Stimulated activated CD4-positive, alpha-beta T cell treated with anti-CD3 and anti-CD28 coated beads, Interleukin-1b, Interleukin-23, amount 100 ng/mL, for 1 hour (primary cell): ENCODE measurements at places on chromosomes 3 and 15.

DNA sequence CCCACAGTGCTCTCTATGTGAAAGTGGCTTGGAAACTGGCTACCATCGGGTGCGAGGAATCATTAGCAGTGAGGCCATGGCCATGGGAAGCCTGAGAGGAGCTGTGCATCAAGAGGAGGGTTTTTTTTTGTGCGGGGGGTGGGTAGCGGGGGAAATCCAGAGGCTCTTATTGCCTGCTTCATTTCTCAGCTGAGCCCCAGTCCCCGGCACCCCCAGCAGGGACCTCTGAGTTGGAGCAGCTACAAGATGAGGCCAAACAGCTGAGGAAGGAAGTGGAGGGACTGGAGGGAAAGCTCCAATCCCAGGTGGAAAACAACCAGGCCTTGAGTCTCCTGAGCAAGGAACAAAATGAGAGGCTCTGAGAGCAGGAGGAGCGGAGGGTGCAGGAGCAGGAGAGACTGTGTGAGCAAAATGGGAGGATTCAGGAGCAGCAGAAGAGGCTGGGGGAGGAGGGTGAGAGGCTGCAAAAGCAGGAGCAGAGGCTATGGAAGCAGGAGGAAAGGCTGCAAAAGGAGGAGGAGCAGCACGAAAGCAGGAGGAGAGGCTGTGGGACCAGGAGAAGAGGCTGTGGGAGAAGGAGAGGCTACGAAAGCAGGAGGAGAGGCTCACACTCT lies 76.7 kb downstream of the ADAMTS7 start:
- DNase-seq = no peak

GRCh38 chr3:101925564-101925963 lies 76.2 kb downstream of the NFKBIZ start:
- DNase-seq = no peak

- no peak for DNase-seq
These were observed 61.4 kb downstream of the ZNF609 start for GRCh38 chr15:64521726-64522164.

DNA sequence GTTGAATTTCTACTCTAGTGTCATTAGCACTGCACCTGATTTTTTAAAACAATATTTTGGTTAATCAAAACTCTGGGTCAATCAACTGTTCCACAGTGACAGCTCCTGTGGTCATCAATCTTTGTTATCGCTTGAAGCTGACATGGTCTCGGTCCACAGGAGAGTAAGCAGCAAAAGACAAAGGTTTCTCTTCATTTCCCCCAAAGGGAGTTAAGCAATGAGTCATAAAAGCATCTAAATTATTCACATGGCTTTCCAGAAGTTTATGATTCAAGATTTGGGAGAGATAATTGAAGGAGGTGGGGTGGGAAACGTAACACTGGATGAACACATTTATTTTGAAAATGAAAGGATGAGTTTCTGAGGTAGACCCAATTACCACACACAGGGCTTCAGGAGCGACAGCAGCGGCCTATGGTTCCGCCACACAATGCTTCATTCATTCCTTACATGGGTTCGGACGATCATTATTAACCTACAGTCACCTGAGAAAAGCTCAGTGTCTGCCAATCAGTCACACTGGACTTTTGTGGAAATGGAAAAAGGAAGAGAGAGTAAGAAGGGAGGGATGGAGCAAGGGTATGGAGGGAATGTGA lies 505.1 kb downstream of the FHIT start:
- no peak for DNase-seq

- no peak for DNase-seq
These were observed 82.6 kb upstream of the NANOGP8 start for GRCh38 chr15:35167675-35168074.

DNA sequence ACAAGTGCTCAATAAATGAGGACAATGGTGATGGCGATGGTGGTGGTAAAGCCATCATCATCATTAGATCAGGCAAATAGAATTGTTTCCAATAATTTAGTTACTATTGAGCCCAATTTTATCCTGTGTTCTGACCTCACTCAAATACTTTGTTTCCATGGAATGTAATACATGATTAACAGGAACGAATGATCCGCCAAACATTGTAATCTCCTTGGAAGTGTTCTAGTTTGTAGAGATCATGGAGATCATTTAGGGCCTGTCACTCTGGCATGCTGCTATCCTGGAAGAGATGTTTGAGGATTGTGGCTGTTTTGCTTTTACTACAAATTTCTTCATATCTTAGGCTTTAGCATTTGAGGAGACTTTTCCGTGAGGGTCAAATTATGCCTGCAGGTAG lies 2.8 kb downstream of the COL6A6 start:
- no peak for DNase-seq

- no peak for DNase-seq
These were observed 130.3 kb upstream of the CDIN1 start for GRCh38 chr15:36449084-36449661.

DNA sequence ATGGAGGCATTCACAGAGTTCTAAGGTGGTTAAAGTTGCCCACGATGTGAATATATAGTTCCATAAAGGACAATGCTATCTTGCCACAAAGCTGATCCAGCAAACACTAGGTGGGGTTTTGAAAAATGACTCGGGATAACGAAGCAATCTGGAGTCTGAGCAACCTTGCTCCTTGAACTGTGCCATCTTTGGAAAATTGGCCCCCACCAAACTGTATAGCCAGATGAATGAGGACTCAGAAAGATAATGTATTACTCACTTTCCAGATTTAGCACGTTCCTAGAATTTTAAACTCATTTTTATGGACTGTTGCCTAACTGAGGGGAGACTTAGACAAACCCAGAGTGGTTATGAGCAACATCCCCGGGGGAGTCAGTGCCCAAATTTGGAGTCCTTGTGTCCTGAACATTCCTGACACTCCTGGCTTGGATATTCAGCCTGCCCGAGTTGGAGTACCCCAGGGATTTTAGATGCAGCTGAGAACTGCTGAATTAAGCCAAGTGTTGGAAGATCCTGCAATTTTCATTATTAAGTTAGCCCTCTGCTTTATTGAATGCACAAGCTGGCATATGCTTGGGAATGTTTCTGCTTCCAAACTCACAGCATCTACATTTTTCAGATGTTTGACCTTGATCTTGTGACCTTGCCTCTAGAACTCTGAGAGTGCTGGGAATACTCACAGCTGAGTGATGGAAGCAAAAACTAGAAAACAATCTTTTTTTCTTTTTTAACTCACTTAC lies 8.8 kb upstream of the MAGI1 start:
- no peak for DNase-seq

- DNase-seq = no peak
These were observed 429.8 kb downstream of the FOXP1 start for GRCh38 chr3:71153713-71154112.

DNA sequence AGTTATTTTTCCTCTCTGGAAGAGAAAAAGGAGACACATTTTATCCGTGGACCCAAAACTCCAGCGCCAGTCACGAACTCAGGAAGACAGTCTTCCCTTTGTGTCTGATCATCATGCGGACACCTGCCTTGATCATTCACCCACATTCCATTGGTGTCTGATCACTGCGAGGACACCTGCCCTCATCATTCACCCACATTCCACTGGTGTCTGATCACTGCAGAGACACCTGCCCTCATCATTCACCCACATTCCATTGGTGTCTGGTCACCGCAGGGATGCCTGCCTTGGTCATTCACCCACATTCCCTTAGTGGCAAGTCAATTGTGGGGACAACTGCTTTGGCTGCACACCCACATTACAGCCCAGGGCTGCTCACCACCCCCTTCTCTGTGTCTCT lies 148.9 kb downstream of the ROBO1 start:
- no peak for DNase-seq

- no peak for DNase-seq
These were observed 113.1 kb downstream of the ARNT2 start for GRCh38 chr15:80517290-80517689.

- no peak for DNase-seq
These were observed 152.5 kb downstream of the FOXP1 start for GRCh38 chr3:71430941-71431552.

GRCh38 chr15:76903251-76903681 lies 1.9 kb downstream of the SCAPER start:
- DNase-seq = no peak

DNA sequence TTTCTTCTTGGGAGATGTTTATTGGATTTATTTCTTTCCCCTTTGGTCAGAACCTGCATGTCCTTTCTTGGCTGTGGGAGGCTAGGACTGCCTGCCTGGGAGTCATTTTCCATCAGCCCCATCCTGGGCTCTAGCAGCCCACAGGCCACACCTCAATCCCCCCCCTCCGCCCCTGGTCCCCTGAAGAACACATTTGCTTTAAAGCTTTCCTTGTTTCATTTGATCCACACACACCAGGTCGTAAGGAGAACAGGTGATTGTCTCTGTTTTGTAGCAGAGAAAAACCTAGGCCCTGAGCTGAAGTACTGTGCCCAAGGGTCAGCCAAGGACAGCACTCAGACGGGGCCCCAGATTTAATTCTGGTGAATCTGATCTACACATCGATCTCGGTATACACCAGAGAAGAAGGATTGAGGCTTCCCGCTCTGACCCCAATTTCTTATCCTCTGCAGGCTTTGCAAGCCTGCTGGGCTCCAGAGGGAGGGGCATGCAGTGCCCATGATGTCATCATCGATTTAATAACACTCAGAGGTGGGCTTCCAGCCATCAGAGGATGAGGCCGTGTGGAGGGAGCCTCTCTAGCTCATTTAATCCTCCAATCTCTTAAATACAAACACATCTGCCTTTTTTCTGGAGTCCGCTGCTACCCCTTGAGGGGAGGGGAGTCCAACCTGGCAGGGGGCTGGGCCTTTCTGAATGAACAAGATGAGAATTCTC lies 1.7 kb upstream of the CLN6 start:
- DNase-seq = no peak

- no peak for DNase-seq
These were observed 42.9 kb downstream of the ARNT2 start for GRCh38 chr15:80447077-80447476.

GRCh38 chr3:55604402-55604801 lies 117.3 kb upstream of the WNT5A start:
- no peak for DNase-seq

- no peak for DNase-seq
These were observed 169.5 kb upstream of the THBS1 start for GRCh38 chr15:39411102-39411989.

- DNase-seq = no peak
These were observed 217.9 kb upstream of the MME start for GRCh38 chr3:154862265-154862664.

GRCh38 chr3:76811418-76811817 lies 228.5 kb upstream of the ROBO2 start:
- DNase-seq = no peak

- no peak for DNase-seq
These were observed 421.4 kb downstream of the SHQ1 start for GRCh38 chr3:72426618-72427397.

DNA sequence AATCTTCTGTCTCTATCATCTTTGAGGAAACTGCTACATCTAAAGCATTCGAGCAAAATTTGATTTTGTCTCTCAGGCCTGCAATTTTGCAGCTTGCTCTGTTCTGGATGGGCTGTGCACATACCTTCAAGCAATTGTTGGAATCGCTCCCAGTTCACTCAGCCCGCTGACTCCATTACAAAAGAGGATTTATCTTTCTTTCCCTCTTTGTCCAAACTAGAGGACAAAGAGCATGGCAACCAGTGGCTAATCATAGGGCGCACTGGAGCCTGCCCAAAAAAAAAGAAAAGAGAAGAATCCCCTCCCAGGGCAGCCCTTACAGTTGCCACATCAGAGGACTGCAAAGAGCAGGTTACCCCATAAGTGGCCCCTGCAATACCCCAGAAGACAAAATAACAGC lies 49.0 kb upstream of the DUT start:
- no peak for DNase-seq

DNA sequence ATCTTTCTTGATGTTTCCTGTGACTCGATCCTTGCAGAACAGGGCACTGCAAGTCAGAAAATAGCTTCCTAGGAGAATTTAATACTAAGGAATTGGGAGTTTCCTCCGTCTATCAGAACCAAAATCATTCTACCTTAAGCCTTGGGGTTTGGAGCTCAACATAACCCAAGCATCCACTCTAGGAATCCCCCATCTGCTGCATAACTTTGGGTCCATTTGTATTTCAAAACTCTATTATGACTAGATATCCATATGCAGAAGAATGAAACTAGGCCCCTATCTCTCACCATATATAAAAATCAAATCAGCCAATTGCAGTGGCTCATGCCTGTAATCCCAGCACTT lies 61.7 kb upstream of the AKAP13 start:
- DNase-seq = no peak

DNA sequence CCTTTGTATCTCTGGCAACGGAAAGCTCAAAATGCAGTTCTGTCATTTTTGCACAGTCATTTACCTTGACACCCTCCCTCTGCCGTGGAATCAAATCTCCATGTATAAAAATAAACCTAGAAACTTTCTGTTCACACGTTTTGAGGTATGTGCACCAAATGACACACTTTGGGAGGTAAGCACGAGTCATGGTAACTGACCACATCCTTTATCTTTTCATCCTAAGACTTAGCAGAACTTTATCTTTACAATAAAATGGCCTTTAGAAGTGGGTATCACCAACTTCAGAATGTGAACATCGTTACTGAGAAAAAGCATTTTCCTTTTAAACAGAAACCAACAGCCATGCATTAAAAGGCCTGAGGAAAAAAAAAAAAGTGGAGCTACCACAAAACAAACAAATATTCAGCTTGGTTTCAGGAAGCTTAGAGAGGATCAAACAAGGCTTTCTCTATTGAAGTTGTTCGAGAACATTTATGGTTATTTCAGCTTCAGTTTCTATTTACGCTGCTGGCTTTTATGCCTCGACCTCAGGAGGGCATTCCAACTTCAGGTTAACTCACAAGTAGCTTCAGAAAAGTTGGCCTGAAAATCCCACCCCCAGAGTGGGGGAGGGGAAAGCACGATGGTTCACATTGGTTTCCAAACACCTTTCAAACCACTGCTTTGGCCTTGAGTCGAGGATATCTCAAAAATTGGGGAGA lies 171.1 kb upstream of the ICE2 start:
- peak; percentile 45 for DNase-seq

DNA sequence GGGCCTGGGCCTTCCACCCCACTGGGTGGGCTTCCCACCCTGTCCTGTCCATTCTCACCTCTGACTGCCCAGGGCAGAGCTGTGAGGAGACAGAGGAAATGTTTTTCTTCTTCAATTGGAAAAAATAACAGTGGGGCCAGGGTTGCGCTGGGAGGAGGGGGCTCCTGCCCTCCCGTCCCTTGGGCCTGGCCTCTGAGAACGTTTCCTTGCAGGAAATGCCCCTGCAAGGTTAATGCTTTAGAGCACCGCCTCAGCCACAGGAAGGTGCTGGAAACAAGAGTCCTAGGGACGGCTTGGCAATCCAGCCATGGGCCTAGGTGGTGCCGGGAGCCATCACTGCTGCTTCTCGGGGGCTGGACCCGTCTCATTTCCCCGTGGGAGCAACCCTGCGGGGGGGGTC lies 3.8 kb upstream of the PLXND1 start:
- no peak for DNase-seq

DNA sequence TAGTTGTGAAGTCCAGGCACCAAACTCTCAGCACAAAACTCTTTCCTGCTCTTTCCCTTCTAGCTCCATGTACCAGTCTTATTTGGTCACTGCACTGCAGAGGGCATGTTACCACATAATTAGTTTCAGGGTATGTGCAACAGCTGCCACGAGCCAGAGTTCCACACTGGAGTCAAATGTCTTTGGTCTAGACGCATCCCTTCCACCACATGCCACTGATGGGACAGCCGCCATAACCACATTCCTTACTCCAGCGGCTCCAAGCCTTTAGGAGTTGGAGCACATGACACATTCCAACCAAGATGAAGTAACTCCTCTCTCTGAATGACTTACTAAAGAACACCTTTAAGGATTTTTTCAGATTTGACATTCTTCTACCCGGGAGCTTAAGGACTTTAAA lies 153.4 kb downstream of the ERC2 start:
- no peak for DNase-seq

- no peak for DNase-seq
These were observed 11.4 kb upstream of the FETUB start for GRCh38 chr3:186628756-186629155.

GRCh38 chr15:57599296-57599810 lies 7.6 kb downstream of the MYZAP start:
- no peak for DNase-seq
